ENCODE measurements at places on chromosomes 3 and 15.

DNA sequence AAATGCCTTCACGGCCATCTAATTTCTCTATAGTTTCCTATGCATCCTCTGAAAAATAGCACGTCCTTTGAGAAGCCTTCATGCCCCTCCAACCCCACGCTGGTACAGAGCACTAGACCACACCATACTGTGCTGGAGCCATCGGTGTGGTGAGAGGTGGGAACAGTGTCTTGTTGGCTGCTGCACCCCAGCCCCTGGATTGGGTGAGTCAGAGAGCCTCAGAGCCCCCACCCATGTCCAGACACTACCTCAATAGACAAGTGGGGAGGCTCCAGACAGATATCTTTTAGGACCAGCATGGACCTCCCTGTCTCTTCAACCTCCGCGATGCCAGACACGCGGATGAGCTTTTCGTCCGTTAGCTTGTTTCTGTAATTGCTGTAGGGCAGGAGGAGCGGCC is 12.1 kb upstream of the TGM5 start:
- no peak for DNase-seq

- DNase-seq = no peak
Observed at GRCh38 chr15:64697911-64698369, 77.4 kb downstream of the RBPMS2 start.

GRCh38 chr3:63069806-63070475 is 194.7 kb upstream of the CADPS start:
- DNase-seq = no peak

DNA sequence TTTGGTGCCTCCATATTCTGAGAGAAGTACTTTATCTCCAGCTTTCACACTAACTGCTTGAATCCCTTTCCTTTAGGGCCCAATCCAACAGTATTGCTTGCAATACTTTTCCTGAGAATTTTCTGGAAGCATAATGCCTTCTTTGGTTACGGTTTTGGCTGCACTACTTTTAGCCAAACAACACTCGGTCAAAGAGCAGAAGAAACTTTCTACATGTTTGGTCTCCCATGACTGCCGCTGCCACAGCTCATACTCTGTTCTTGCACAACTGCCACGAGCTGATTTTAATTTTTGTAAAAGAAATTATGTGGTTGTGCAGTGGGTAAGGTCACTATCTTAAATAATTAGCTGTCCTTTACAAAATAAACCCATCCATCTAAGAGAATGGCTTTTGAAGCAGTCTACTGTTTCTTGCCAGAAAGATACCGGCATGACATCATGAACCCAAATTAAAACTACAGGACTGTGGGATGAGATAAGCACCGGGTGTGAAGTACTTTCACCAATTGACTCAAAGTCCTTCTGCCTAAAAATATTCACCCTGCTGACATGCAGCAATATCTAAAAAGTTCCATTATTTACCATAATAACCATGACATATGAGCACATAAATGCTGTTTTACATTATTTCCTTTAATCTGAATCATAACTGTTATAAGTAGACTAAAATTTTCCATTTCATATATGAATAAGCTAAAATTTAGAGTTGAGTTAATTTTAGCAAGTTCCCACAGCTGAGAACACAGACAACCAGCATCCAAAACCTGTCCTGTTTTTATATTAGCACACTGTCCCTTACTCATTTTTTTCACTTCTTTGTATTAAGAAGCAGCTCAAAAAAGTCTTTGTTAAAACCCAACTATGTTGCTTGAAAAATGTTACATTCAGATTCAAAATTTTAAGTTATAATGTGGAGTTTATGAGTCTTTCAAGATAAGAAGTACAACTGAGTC is 1154.3 kb downstream of the EPHA3 start:
- no peak for DNase-seq
